ENCODE measurements at places on chromosomes 3 and 15.

DNA sequence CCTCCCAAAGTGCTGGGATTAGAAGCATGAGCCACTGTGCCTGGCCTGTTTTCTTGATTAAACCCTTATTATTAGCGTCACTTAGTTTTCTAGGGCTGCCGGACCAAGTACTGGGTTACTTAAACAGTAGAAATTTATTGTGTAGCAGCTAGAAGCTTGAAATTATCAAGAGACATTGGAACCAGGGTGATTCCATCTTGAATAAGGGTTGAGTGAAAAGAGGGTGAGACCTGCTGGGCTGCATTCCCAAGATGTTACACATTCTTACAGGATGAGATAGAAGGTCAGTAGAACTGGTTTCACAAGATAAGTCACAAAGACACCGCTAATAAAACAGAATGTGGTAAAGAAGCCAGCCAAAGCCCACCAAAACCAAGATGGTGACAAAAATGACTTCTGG, 18.6 kb upstream of the FSTL1 start:
- no peak for DNase-seq

DNA sequence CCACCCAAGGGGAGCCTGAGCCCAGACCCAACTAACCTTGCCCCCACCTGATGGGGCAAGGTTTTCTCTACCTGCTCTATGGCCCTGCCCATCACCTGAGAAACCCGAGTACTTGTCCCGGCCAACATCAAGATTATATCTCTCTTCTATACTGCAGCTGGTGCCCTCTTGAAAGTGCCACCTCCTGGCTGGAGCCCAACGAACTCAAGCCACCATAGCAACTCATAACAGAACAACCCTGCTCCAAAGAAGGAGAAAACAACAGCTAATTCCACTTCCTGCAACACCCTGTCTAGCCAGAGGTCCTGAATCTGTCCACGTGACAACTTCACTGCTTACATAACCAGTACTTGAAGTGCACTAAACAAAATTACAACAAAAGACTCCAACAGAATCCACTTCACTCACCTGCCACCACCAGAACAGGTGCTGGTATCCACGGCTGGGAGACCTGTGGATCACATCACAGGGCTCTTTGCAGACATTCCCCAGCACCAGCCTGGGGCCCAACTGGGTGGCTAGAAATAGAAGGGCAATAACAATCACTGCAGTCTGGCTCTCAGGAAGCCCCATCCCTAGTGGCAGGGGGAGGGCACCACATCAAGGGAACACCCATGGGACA, 49.2 kb downstream of the PIERCE2 start:
- DNase-seq: peak; percentile 49

DNA sequence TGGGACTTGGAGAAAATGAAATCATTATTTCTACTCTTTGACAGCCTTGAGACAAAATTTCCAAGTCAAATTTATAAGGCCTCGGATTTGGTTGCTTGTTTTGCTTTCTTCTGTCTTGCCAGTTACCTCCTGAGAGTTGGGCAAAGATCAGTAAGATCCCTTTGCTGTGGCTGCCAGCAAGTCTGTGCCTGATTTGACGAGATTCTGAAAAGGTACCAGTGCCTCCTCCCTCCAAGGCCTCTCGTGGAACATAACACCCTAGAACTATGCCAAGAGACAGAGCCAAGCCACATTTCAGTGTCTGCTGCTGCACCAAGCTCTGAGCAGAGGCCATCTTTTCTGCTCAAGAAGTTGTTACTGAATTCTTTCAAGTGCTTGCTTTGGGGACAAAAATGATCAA, 61.0 kb downstream of the GTPBP8 start:
- no peak for DNase-seq

GRCh38 chr3:186802701-186803100, 3.6 kb downstream of the RFC4 start:
- DNase-seq: no peak

DNA sequence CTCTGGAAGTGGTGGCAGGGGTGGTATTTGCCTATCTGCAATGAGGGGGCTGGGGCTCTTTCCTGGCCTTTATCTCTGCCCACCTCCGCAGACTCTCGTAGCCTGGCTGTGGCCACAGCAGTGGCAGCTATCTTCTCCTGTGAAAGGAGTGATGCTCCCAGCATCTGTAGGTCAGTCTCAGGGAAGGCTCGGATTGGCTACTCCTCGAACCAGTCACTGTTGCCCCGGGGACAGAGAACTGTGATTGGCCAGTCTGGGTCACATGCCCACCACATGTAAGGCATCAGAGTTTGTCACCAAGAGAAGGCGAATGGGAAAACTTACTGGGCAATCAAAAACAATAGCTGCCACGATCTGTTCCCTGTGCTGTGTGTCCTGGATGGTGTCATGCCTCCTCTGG, 30.1 kb upstream of the FGD5 start:
- DNase-seq: no peak

- DNase-seq: no peak
Measured at GRCh38 chr15:85582131-85583079, 202.0 kb downstream of the AKAP13 start.

- no peak for DNase-seq
Measured at GRCh38 chr3:13240928-13241618, 167.8 kb upstream of the IQSEC1 start.

GRCh38 chr3:17759901-17760300, 17.5 kb upstream of the TBC1D5 start:
- DNase-seq: no peak

DNA sequence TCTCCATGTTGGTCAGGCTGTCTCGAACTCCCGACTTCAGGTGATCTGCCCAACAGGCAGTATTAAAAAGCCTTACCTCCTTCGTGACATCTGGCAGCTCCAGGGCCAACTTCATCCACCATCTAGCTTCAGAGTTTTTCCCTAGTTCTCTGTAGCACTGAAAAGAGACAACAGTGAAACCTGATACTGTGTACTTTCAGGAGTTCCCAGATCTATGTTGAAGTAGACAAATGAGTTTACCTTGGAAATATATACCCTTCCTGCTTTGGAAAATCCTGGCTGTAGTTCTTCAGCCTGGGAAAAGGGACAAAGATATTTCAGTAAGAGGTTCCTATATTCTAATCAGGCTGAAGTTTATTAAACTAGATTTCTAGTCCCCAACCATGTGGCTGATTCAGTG, 18.0 kb downstream of the RMDN3 start:
- DNase-seq: no peak

DNA sequence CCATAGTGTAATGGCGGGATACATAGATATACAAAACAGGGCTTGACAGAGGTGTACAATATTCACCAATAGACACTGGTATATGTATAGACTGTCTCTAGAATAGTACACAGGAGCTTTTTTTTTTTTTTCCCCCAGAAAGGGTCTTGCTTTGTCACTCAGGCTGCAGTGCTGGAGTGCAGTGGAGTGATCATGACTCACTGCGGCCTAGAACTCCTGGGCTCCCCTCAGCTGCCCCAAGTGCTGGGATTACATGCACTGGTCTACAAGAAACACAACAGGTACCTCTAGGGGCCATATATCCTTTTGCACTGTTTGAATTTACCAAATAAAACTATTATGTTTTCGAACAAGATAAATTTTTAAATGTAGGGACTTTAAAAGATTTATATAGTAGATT, 12.3 kb downstream of the RHOA start:
- DNase-seq: no peak

GRCh38 chr3:133038731-133039375, 662 bp downstream of the TMEM108 start:
- no peak for DNase-seq

GRCh38 chr3:16069149-16069922, 105.1 kb upstream of the GALNT15 start:
- DNase-seq: no peak

- no peak for DNase-seq
Measured at GRCh38 chr3:74273091-74273490, 341.4 kb downstream of the CNTN3 start.

DNA sequence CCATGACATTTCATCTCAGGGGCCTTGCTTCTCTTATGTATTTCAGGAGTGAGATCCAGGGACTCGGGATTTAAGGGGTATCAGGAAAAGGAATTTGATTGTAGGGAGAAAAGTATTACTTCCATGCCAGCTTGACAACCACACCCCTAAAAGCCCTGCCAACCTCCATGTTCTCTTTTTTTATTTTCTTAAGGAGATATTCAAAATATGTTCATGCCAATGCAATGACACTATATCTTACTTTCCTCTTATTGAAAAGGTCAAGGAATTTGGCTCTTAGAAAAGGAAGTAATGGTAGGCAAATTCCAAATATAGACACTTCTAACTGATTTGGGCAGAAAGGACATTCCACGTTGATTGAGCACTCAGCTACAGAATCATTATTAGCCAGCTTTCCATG, 407.5 kb upstream of the NECTIN3 start:
- no peak for DNase-seq

DNA sequence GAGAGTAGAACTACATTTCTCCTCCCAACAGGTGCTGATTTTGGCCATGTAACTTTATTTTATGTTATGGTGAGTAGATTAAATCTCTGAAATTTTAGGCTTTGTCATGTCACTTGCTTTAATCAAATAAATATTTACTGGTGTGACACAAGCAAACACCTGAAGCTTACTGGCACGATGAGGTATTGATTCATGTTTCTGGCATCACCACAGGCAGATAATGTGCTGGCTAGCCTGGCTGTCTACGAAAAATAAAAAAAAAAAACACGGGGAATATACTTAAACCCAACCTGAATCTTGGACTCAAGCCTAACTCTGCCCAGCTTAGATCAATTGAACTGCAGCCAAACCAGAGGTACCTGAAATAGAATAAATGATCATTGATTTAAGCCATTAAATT, 65.6 kb upstream of the CADM2 start:
- no peak for DNase-seq

DNA sequence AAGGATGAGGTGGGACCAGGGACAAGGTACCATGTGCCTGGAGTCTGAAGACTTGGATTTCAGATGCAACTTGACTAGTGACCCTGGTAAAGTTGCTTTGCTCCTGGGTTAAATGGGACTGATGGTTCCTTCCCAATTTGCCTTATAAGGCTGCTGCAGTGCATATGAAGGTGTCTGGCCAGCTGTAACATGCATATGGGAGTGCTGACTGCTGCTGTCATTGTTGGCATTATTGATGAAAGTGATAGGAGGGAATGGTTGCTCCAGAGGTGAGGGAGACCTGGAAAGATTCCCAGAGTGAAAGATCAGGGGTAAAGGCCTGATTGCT, 20.5 kb downstream of the CYP8B1 start:
- DNase-seq: no peak

All from NCI-H187 treated with DMSO at 0.1 percent for 48 hours (cell line).